Mucosa of descending colon (tissue), 3 donors: ENCODE measurements at places on chromosomes 16 and 17.

DNA sequence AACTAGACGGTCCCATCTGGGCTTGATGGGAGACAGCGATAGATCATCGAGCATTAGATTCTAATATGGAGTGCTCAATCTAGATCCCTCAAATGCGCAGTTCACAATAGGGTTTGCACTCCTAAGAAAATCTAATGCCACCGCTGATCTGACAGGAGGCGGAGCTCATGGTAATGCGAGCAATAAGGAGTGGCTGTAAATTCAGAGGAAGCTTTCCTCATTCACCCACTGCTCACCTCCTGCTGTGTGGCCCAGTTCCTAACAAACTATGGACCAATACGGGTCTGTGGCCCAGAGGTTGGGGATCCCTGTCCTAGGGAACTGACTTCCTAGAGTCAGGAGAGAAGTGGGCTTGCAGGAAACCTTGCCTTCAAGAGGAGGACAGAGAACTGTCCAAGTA lies 25.2 kb upstream of the AMZ2 start:
- DNase-seq = no peak

- no peak for DNase-seq
Measured at GRCh38 chr16:23501291-23501690, 9.0 kb downstream of the GGA2 start.

GRCh38 chr16:57689762-57690558 lies 4.6 kb upstream of the DRC7 start:
- DNase-seq = no peak

DNA sequence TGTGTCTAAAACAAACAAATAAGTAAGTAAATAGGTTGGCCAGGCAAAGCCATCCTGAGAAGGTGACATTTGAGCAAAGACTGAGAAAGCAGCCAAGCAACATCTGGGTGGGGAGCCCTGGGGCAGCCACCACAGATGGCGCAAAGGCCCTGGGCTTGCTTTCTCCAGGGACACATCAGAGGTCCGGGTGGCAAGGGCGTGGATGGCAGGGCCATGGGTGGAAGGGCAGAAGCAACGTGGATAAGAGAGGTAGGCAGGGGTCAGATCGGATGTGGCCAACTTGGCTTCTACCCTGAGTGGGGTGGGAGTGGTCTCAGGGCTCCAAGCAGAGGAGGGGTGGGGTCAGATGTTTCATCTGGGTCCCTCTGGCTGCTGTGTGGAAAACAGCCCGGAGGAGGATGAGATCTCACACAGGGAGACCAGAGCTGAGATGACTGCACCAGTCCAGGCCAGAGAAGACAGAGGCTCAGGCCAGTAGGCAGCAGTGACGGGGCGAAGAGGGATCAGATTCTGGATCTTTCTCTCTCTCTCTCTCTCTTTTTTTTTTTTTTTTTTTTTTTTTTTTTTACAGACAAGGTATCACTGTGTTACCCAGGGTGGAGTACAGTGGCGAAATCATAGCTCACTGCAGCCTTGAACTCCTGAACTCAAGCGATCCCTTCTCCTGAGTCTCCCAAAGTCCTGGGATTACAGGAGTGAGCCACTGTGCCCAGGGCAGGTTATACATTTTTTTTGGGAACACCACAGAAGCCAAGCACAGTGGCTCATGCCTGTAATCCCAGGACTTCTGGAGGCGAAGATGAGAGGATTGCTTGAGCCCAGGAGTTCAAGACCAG lies 6.1 kb upstream of the SPN start:
- DNase-seq = no peak

DNA sequence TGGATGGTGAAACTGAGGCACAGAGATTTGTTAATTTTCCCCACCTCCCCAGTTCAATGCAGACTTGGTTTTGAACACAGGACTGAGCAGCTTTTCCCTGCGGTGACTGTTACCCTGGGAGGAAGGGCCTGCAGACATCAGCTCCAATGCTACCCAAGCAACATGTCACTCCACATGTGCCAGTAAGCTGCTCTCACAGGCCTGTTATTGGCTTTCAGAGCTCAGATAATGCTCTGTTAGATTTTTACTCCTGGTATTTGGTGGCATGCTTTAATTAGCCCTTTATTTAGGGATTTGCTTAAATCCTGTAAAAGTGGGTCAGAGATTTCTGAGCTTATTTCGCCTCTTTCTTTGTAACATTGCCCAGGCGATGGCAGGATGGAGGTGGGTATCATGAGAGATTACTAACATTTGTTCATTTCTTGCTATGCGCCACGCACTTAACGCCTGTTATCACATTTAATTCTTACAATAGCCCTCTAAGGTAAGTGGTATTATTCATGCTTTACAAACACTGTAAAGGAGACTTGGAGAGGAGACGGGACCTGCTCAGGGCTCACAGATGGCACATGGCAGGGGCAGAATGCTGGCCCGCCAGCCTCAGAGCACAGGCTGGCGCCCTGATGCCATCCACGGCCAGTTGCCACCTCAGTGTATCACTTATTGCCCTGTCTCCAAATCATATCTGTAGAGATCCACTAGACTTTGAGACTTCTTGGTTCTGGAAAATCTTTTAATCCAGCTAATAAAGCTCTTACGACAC lies 84.0 kb upstream of the CACNG5 start:
- DNase-seq = no peak

- no peak for DNase-seq
Measured at GRCh38 chr16:54998834-54999233, 68.2 kb downstream of the IRX5 start.

DNA sequence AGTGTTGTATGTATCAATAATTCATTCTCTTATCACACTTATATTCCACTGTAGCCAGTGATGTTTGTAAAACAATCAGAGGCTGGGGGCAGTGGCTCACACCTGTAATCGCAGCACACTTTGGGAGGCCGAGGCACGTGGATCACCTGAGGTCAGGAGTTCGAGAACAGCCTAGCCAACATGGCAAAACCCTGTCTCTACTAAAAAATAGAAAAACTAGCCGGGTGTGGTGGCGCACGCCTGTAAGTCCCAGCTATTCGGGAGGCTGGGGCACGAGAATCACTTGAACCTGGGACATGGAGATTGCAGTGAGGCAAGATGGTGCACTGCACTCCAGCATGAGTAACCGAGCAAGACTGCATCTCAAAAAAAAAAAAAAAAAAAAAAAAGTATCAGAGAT lies 217.0 kb downstream of the CPPED1 start:
- no peak for DNase-seq

DNA sequence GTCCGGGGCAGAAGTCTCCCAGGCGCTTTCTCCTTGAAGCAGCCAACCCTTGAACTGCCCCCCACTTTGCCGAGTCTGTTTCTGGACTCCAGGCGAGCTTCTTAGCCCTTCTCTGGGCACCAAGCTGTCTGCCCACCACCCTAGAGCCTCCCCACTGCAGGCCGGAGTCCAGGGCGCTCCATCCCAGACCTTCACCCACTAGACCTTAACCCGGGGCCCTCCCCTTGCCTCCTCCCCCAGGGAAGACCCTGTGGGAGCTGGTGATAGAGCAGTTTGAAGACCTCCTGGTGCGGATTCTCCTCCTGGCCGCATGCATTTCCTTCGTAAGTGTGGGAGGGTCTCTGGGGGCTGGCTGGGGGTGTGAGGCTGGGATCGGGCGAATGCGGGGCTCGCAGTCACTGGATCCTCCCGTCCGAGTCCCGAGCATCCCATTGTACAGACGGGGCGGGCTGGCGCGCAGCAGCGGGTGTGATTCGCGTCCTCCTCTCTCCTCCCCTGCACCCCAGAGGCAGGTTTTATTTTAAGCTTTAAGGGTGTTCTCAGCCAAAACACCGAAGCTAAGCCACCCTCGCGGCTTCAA lies 1.1 kb downstream of the ATP2A1 start:
- DNase-seq = no peak

- DNase-seq = no peak
Measured at GRCh38 chr17:39487946-39488345, 26.7 kb downstream of the CDK12 start.

DNA sequence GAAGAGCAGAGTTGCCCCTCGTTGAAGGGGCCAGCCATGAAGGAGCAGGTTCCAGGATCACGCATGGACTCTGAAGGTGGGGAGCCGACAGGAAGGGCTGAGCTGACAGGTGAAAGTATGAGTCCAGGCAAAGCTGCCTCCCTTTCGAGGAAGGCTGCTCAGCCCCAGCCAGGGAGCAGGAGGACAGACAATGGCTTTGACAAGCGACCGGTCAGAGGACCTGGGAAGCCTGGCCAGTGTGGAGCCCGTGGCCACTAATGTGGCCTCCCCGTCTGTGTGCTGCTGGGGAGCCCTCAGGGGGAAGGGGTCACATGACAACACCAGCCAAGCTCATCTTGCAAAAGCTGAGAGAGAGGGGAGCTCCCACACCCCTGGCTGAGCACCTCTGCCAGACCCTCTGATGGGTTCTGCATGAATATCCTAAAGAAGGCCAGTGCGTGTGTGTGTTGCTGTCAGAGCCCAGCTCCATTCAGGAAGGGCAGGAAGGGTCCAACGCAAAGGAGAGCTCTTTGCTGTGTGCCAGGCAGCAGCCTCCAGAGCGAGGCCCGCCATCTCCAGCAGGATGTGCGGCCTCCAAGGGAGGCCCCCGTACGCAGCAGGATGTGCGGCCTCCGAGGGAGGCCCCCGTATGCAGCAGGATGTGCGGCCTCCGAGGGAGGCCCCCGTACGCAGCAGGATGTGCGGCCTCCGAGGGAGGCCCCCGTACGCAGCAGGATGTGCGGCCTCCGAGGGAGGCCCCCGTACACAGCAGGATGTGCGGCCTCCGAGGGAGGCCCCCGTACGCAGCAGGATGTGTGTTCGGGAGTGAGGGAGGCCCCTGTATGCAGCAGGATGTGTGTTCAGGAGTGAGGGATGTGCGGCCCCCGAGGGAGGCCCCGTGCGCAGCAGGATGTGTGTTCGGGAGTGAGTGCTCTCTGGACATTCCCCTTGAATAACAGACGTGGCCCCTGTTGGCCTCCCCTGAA lies 102.1 kb upstream of the CHMP6 start:
- DNase-seq = peak; percentile 21

DNA sequence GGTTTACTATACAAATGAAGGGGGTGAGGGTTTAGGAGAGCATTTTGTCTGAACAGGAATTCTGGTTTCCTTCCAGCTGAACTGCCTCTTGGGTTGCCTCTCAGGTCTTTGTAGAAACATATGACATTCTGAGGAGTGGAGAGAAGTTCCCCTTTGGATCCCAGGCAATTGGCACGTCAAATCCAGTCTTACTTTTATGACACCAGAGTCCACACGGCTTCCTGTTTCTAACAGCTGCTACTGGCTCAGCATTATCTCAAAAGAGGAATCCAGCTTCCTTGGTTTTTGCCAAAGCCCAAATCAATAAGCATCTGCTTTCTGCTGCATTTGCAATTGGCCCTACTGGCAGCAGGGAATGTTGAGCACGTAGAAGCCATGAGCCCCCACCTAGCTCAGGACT lies 97.6 kb upstream of the FAM20A start:
- peak; percentile 27 for DNase-seq

GRCh38 chr17:48055531-48056245 lies 7.5 kb downstream of the NFE2L1 start:
- DNase-seq = no peak

GRCh38 chr16:53084141-53084541 lies 29.4 kb downstream of the CHD9 start:
- no peak for DNase-seq

DNA sequence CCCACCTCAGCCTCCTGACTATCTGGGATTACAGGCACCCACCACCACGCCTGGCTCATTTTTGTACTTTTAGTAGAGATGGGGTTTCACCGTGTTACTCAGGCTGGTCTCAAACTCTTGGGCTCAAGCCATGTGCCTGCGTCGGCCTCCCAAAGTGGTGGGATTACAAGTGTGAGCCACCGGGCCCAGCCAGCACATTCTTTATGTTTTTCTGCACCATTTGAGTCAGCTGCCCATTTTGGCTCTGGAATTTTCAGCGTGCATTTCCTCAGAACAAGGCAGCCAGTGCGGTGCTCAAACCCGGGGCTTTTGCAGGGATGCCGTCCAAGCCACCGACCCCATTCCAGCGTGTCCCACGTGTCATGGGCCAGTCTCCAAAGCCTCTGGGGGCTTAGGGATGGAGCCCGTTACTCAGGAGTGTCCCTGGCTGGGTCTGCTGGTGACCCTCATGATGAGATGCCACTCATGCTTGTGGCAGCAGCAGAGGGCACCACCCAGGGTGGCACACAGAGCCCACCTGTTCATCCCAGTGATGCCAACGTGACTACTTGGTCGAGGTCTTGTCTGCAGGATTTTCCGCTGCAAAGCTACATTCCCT lies 3.7 kb upstream of the RAB40C start:
- DNase-seq = no peak

- DNase-seq = no peak
Measured at GRCh38 chr16:88327561-88328312, 55.0 kb upstream of the ZNF469 start.

- DNase-seq = no peak
Measured at GRCh38 chr16:15548482-15548891, 94.5 kb downstream of the MARF1 start.

DNA sequence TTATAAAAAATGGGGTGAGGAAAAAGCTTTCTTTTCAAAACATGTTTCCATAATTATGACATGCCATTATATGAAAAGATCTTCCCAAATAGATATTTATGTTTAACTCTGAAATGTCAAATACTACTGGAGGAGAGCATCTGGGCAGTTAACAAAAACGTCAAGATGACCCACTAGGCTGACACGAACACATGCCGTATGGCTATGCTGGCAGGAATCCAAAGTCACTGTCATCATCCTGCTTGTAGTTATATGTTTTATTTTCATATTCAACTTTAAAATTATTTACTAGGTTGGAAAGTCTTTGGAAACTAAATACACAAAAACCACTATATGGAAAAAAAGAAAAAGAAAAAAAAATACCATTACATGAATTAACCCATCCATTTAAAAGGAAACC lies 27.3 kb downstream of the ANKFY1 start:
- no peak for DNase-seq

DNA sequence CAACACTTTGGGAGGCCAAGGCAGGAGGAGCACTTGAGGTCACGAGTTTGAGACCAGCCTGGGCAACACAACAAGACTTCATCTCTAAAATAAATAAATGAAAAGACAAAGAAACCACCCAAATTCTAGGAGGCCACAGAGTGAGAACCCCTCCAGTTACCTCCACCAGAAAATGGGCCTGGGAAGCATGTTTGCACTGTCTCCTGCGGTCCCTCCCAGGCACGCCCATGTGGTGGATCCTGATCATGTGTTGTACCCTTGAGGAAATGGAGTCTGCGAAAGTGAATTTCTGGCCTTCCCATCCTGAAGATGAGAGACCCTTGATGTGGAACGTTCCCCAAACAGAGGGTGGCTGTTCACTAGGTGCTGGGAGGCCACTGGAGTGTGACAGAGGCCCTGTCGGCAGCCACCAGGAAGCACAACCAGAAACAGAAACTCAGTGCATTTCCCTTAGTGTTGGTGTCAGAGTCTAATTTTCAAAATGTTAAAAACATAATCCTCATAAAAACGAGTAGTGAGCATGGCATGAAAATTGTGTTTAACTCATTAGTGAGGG lies 19.2 kb upstream of the USP22 start:
- DNase-seq = no peak

DNA sequence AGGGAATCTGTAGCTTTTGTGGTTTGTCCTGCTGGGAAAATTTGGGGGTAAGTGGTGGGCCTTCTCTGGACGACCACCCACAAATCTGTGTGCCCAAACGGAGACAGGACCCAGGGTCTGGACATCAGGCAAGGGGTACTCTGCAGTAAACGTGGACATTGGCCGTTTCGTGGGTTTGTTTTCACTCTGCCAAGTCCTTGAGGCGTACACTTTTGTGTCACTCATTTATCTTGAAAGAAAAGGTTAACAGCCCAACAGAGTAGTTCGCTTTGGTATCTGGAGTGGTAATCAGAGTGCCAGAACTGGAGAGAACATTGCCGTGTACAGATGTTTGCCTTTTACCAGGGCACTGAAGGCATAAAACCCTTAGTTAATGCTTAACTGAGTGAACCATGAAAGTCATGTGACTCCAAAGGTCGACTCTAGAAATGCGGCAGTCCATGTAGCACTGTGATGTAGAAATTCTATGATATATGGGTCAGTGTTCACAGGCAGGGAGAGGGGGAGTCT lies 15.4 kb downstream of the NAA60 start:
- DNase-seq = no peak
